ENCODE measurements at places on chromosomes 3 and 15. TPM values are rescaled to one million over a fixed set of nuclear protein-coding genes. Genes with fewer than 3 reads are reported as not detected.

DNA sequence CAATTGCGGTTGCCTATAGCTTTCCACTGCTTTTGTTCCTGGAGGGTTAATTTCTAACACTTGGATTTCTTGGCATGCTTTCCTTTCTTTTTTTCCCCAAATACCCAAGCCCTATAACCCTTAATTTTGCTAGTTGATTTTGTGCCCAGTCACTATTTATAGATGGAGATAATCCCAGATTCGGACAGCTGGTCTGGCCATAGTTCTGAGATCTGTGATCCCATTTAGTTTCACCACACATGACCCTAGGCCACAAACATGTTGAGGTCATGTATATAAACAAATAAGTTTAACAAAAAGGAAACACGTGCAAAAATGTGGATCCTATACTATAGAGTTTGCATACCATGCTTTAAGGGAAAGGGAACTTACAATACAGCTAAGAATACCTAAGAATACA, 111.4 kb downstream of the ZMAT3 start:
- DNase-seq: no peak

DNA sequence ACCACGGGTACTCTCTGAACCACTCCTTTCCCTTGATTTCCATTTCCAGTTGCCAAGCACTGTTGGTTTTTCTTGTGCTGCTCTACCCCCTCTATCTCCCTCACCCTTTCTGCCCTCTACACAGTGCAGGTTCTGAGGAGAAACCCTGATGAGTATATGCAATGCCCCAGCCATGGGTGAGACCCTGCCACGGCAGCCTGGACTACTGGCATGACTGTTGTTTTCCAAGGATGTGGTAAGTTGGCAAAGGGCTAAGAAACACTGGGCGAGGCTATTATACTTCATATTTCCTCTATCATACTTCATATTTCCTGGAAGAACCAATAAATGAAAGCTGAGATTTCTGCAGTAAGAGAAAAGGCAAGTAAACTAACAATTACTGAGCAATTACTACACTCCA, 27.9 kb downstream of the CHAC1 start:
- DNase-seq: no peak

- DNase-seq: no peak
Observed at GRCh38 chr15:77025941-77026411, 31.1 kb downstream of the PSTPIP1 start.

DNA sequence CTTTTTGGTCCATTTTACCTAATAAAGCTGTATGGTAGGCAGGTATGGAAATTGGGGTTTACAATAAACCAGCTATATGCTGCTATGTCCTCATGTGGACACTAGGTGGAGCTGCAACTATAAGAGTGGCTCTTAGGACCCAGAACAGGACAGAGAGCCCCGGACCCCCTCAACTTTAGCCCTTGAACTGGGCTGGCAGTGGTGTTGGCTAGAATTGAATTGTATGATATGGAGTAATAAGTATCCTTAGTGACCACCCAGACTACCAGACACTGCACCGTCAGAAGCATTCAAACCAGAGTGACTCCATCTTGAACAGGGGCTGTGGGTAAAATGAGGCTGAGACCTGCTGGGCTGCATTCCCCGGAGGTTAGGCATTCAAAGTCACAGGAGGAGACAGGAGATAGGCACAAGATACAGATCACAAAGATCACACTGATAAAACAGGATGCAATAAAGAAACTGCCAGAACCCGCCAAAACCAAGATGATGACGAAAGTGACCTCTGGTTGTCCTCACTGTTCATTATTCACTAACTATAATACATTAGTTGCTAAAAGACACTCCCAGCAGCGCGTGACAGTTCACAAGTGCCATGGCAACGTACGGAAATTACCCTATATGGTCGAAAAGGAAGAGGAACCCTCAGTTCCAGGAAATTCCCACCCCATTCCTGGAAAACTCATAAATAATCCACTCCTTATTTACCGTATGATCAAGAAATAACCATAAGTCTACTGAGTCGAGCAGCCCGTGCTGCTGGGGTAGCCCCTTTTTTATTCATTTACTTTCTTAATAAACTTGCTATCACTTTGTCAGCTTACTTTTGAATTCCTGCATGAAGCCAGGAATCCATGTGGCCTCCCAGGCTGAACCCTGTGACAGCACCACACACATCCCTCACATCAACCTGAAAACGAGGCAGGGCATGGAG, 68.7 kb upstream of the BLM start:
- peak; percentile 63 for DNase-seq

The ARHGAP31 gene
- total RNA-seq: 2.0 TPM

The FMN1 gene
- total RNA-seq: 1.2 TPM

The CAND2 gene
- total RNA-seq: 11.4 TPM

The SLC9C1 gene
- total RNA-seq: 0.41 TPM

Measured in frontal cortex (tissue), 4 donors.